Amniotic epithelial cell (primary cell): ENCODE measurements at places on chromosomes 5 and 9.

- peak; percentile 87 for DNase-seq
Observed at GRCh38 chr5:147538236-147538635, 28.4 kb upstream of the DPYSL3 start.

GRCh38 chr9:114908805-114909448 lies 21.5 kb downstream of the TNFSF8 start:
- DNase-seq = peak; percentile 25

DNA sequence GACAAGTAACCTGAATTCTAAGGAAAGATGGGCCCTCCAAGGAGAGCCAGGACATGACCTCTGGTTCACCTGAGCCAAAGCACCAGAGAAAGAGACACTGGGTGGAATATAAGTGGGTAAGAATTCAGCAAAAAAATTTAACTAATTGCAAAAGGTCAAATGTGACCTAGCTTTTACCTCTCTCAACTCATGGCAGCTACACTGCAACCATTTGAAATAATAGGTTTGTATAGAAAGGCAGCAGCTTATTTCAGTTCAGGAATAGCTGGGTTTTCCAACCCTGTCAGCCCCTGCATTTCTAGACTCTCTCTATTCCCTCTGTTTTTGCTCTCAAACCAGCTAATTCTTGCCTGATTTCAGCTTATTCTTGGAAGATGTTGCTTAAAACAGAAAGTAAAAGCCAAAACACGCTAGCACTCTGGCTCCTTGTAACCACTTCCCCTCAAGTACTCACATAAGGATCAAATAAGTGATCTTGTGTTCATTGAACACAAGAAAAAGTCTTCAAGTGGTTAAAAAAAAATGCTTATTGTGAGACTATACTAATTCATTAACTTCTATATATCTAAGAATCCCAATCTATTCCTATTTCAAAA lies 101.1 kb upstream of the NR4A3 start:
- DNase-seq = peak; percentile 1

GRCh38 chr5:129361441-129362025 lies 98.6 kb upstream of the ADAMTS19 start:
- peak; percentile 24 for DNase-seq

DNA sequence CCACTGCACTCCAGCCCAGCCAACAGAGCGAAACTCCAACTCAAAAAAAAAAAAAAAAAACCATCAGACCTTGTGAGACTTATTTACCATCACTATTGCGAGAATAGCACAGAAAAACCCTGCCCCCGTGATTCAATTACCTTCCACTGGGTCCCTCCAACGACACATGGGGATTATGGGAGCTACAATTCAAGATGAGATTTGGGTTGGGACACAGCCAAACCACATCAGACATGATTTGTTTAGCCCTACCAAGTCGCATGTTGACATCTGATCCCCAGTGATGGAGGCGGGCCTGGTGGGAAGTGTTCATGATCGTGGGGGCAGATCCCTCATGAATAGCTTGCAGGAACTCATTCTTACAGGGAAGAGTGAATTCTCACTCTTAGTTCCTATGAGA lies 26.6 kb downstream of the MYO10 start:
- peak; percentile 74 for DNase-seq

DNA sequence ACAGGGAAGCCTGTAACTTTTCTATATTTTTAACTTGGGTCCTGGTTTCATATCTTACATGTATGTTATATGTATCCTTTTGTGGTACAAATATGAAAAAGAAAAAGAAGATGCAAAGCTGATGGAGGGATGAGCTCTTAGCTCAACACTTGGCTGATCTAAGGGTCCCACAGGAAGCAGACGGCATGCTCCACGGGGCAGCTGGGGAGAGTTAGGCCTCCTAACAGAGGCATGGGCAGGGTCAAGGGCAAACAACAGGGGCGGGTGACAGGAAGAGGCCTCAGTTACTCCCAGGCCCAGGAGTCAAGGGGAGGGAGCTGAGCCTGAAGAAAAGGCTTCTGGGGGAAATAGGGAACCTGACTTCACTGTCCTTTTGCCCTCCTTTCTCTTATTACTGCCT lies 287.2 kb downstream of the ZSWIM6 start:
- no peak for DNase-seq

DNA sequence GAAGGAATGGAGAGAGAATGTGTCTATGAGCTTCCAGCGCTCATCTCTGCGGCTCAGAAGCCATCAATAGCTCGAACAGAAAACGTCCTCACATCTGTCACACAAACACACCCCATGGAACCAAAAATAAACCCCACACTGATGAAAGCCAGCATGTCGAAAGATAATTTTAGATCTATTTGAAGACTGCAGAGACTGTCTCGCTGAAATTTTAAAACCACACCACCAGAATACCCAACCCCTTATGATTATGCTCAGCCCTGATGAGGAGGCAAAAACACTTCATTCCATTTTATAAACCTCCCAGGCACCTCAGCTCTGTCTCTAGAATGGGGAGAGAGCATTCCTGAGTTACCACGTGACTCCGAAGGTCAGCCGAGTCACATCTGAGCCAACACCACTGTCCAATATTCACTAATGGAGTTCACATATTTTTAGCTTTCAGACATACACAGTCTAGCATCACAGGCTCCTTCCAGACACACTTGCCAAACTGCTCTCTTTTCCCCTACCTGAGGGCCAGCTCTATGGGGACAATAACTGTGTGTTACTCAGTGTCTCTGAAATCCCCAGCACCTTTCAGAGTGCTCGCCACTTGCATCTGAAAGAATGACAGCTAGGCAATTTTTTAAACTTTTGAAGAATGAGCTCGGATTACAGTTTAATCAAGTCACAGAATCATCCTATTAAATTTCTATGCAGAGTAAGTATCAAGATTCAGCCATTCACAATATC lies 63.2 kb downstream of the SERINC5 start:
- peak; percentile 32 for DNase-seq

DNA sequence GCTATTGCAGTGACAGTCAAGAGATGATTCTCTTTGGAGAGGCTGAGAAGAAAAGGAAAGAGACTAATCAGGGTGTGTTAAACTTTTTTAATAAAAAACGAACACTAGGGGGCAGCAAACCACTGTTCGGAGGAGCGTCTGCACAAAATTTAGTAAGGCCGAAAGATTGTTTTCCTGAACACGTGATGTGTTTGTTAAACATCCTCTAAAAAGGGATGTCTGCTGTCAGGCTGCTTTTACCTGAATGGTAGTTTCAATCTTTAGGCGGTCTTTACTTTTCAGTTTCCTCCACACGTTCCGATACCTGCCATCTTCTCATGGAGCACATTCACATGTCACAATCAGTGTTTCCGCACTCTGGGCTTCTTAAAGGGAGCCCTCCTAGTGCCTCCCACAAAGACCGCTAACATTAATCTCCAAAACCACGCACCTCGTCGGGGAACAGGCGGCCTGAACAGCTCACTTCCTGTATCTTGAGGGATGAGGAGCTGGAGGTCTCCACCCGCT lies 125.2 kb downstream of the GPBP1 start:
- peak; percentile 87 for DNase-seq

- no peak for DNase-seq
Observed at GRCh38 chr5:491119-491855, 33.0 kb downstream of the SLC9A3 start.

GRCh38 chr5:143913008-143913752 lies 101.2 kb downstream of the HMHB1 start:
- peak; percentile 75 for DNase-seq

DNA sequence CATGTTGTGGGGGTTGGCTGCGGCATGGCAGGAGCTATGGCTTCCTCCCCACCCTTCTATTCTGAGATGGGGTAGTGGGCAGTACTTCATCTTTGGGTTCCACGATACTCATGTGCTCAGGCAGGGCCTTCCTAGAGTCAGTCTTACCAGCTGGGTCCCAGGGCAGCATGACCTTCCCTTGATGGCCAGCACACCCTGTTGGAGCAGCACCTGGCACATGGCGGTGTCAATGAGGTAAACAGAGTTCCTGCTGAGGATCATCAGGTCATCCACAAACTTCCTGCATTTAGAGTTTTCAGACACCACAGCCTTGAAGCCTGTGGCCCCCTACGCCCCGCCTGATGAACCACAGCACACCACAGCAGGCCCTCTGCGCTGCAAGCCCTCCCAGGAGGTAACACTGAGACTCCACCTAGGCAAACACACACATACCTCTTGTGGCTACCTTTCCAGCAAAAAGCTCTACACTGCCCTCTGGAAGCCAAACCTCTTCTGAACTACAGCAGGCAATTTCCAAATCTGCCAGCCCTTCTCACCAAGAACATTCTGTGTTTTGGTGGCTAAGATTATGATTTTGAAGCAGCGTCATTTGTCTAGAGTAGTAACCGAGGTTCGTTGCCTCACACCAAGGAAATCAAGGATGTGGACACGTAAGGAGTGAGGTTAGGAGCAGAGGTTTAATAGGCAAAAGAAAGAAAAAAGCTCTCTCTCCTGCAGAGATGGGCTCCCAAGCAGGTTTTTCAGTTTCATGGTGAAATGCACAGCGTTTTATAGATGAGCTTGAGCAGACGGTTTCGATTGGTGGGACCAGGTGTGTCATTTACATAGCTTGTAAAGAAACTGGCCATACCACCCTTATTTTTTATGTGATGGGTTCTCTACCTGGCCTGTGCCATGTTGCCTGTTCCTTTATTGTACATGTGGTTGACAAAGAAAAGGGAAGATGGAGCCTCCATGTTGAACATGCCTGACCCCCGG lies 20.3 kb upstream of the TMEM174 start:
- no peak for DNase-seq

DNA sequence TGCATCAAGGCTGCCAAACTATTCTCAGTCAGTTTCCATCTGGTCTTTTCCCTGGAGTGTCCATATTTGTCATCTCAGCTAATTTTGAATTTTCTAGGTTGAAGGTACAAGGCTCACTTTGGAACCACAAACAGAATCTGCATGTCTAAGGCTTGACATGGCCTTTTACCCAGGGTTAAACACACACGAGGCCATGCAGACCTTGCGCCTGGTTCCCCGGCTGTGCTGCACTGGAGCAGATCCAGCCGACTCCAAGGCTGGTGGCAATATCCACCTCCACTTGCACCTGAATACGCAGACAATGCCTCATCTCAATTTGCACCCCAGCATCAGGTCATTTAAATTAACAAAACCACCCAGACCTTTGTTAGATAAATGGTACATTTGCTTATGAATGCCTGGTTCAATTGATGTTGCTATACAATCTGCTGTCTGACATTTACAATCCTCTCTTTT lies 276.2 kb downstream of the HSPA4 start:
- DNase-seq = no peak

- no peak for DNase-seq
Observed at GRCh38 chr5:40429258-40430100, 250.2 kb upstream of the PTGER4 start.

GRCh38 chr5:170265522-170265921 lies 32.1 kb downstream of the LCP2 start:
- DNase-seq = no peak

DNA sequence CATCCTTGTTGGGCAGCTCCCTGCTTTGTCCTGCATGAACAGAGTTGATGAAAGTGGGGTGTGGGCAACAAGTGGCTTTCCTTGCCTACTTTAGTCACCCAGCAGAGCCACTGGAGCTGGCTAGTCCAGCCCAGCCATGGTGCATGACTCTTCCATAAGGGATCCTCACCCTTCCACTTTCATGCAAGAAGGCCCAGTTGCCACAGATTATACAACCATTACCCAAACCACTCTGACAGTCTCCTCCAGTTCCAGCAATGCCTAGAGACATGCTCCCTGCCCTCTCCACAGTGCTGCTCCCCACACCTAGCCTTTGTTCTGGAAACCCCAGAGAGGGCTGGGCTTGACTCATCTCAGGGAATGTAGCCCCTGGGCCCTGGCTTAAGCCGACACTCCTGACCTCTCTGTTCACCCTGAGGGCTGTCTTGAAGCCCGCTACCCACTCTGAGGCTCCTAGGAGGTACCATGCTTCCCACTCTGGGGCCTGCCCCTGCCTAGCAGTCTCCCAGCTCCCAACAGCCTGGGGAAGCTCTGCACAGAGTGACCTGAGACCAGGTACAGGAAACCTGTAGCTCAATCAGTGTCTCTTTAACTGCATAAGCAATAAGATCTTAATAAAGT lies 3.9 kb downstream of the SLC35A4 start:
- DNase-seq = no peak

DNA sequence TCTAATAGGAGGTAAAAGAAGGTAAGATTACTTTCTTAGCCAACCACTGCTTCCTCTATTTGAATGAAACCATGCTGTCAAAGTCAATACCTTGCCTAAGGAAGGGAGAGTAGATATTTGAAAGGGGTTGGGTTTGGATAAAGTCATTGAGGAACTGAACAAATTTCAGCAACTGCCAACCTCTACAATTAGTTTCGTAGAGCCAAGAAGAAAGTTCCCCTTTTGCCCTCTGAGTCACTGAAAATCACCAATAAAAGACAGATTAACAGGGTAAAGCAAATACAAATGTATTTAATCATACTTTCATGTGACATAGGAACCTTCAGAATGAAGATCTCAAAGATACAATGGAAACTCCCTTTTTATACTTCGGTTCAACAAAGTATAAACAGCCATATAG lies 615.7 kb downstream of the GABRG2 start:
- DNase-seq = no peak

DNA sequence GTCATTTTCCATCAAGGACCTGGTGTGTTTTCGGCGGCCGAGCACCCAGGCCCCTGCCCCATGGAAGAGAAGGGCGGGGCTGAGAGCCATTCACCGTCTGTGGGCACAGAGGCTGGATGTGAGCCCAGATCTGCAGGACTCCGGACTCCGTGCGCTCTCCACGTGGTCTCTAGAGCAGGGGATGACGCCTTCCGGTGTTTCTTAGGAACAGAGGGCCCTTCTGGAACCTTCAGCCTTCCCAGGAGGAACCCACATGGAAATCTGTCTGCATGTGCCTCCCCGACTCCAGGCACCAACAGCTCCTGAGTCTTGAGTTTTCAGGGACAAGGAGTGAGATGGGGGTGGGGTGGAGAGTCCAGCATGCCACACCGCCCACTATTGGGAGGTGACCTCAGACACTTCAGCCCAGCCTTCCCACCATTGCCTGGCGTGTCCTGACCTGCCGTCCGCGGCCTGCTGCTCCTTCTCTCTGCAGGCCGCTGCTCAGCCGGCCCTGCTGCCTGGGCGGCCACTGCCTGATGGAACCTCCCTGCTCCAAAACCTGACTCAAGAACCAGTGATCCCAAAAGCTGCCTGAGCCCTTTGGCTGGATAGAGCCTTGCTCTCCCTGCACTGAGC lies 2.4 kb upstream of the RXRA start:
- peak; percentile 69 for DNase-seq

DNA sequence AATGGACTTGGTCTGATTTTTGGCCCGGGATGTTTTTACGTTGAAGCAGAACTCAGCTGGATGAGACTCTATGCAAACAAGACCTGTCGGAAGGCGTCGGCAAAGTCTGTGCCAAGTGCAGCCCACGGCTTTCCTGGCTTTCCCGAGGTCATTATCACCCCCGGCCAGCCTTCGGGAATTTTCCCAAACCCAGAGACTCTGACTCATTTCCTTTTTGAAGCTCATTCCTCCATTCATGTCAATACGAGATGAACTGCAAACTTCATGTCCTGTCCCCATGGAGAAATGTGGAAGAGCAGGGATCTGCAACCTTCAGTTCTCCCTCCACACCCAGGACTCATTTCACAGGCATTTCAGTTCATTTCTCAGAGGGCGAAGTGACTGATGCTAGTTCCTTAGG lies 95.3 kb downstream of the IRX2 start:
- DNase-seq = no peak
